ENCODE measurements at places on chromosomes 6 and 20.

GRCh38 chr6:47248446-47248845 is 61.3 kb downstream of the TNFRSF21 start:
- no peaks in the 10 kb centered on the region for H3K27me3 ChIP-seq
- H3K27ac ChIP-seq: peak overlapping the region; percentile 53
- no peak for DNase-seq
- no peak overlapping the region for H3K4me3 ChIP-seq
- H3K36me3 ChIP-seq: peaks cover 29% of the 10 kb centered on the region
- H3K4me1 ChIP-seq: peaks cover 37% of the 10 kb centered on the region

DNA sequence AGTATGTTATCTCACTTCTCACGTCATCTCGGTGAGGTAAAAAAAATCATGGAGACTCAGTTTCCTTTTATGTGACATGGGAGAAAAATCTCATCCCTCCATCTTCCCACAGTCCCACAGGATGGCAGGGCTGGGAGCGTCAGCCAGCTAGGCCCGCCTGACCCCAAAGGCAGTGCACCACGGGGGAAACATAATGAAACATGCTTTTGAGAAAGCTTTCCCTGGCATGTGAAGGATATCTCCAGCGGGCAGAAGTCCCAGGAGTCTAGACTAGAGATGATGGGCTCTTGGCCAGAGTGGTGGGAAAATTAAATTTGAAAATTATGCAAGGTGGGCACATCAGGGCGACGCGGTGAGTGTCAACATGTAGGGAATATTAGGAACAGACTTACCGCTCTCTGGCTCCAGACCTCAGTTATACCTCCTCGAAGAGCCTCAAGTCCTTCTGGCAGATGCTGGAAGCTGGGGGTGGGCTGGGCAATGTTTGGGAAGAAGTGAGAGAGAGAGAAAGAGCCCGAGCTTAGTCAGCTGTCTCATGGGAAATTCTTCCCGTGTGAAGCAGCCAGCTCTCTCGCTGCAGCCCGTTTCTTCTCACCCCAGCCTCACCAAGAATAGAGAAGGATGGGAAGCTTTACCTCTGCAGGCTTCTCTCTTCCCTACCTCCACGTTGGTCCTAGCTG is 52.3 kb downstream of the MOCS1 start:
- peaks cover 8% of the 10 kb centered on the region for H3K36me3 ChIP-seq
- H3K4me3 ChIP-seq: no peak overlapping the region
- no peak for DNase-seq
- H3K4me1 ChIP-seq: peaks cover 6% of the 10 kb centered on the region
- no peak overlapping the region for H3K27ac ChIP-seq

DNA sequence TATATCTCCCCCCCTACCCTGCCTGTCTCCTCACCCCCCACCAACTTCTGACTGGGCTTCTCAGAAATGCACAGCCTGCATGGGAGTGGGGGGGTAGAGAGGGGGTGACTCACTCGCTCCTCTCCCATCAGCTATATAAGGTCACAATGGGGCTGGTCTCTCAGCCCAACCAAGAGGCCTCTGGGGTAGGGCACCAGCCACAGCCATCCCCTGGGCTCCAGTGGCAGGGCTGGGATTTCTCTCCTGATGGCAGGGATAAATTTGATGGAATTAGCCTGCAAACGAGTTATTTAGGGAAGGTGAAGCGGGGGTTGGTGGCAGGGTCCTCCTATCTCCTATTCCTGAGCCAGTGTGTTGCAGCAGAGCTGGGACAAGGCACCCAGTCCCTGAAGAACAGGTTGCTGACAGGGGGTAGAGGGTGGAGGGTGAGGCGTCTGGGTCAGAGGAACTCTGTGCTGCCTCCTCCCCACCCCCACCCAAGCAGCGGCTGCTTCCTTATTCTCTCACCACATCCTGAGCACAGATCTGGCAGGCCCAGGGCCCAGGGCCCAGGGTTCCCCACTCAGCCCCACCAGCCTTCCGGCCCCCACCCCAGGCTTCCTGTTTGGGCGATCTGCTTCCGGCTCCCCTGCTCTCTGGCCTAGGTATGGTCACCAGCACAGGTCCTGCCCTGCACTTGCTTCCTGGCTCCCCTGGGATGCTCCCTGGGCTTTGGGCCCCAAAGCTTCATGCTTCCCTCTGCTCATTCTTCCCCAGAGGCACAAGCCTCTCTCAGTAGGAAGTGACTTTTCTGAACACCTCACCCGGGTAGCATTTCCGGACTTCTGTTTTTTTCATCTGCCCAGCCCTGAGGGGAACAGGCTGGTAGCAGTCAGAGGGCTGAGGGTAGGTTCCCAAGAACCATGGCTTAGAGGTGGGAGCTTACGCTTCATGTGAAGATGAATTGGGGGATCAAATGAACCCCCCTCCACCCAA is 4.0 kb downstream of the PPP1R18 start:
- peak overlapping the region; percentile 87 for H3K4me3 ChIP-seq
- peaks cover 49% of the 10 kb centered on the region for H3K4me1 ChIP-seq
- peak overlapping the region; percentile 92 for H3K27ac ChIP-seq

- no peaks in the 10 kb centered on the region for H3K36me3 ChIP-seq
- no peak overlapping the region for H3K4me3 ChIP-seq
- no peak overlapping the region for H3K27ac ChIP-seq
- H3K27me3 ChIP-seq: peaks cover 3% of the 10 kb centered on the region
- peaks cover 26% of the 10 kb centered on the region for H3K4me1 ChIP-seq
Observed at GRCh38 chr6:110545081-110545872, 68.9 kb upstream of the SLC22A16 start.

GRCh38 chr6:1611322-1611571 is 1.5 kb downstream of the FOXC1 start:
- peaks cover 24% of the 10 kb centered on the region for H3K4me1 ChIP-seq
- H3K36me3 ChIP-seq: peaks cover 11% of the 10 kb centered on the region
- no peak overlapping the region for H3K4me3 ChIP-seq
- no peak for DNase-seq
- H3K27me3 ChIP-seq: peaks cover 60% of the 10 kb centered on the region
- H3K27ac ChIP-seq: no peak overlapping the region

- H3K27ac ChIP-seq: no peak overlapping the region
- no peaks in the 10 kb centered on the region for H3K36me3 ChIP-seq
- peaks cover 6% of the 10 kb centered on the region for H3K27me3 ChIP-seq
- H3K4me1 ChIP-seq: peaks cover 16% of the 10 kb centered on the region
- no peak overlapping the region for H3K4me3 ChIP-seq
Observed at GRCh38 chr6:108737594-108738546, 110.4 kb upstream of the ARMC2 start.

- no peaks in the 10 kb centered on the region for H3K27me3 ChIP-seq
- no peak overlapping the region for H3K4me3 ChIP-seq
- DNase-seq: no peak
- peaks cover 4% of the 10 kb centered on the region for H3K36me3 ChIP-seq
- peaks cover 7% of the 10 kb centered on the region for H3K4me1 ChIP-seq
Observed at GRCh38 chr6:42332916-42333315, 115.3 kb upstream of the MRPS10 start.

DNA sequence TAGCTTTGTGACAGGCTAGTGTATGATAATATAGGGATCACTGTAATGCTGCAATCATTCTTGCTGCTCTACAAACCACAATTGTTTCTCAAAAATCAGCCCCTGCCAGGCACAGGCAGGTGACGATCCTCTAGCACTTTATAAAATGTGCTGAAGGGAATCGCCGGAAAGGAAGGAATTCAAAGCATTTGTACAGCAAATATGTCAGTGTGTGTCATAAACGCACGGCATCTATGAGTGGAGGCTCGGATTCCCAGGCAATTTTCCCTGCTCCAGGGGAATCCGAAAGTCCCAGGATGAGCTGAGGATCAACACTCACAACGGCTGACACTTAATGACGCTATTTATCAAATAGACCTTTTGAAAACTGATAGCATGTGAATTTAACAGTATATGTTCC is 1.4 kb downstream of the PHACTR1 start:
- peaks cover 50% of the 10 kb centered on the region for H3K27me3 ChIP-seq
- H3K36me3 ChIP-seq: no peaks in the 10 kb centered on the region
- H3K27ac ChIP-seq: no peak overlapping the region
- H3K4me1 ChIP-seq: peaks cover 33% of the 10 kb centered on the region
- DNase-seq: no peak
- H3K4me3 ChIP-seq: peak overlapping the region; percentile 44

- no peak overlapping the region for H3K4me3 ChIP-seq
- no peak for DNase-seq
- no peak overlapping the region for H3K27ac ChIP-seq
- H3K36me3 ChIP-seq: no peaks in the 10 kb centered on the region
Observed at GRCh38 chr6:44829836-44830235, 442.3 kb downstream of the CDC5L start.

DNA sequence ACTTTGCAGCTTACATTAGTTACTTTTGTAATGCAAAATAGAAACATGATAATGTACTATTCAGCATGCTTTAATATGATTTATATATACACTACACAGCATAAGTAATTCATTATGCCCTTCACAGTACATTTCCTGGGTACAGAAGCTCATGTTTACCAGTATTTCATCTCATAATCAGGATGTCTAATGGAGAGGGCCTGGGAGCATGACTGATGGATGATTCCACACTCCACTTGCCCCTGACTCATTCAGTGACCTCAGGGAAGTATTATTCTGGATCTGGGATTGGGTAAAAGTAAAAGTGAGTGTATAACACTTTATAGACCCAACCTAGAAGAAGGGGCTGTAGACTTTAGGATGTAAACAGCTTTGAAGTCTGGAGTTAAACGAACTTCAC is 31.4 kb upstream of the BACH2 start:
- no peak overlapping the region for H3K27ac ChIP-seq
- H3K36me3 ChIP-seq: no peaks in the 10 kb centered on the region
- DNase-seq: no peak
- peaks cover 17% of the 10 kb centered on the region for H3K4me1 ChIP-seq

DNA sequence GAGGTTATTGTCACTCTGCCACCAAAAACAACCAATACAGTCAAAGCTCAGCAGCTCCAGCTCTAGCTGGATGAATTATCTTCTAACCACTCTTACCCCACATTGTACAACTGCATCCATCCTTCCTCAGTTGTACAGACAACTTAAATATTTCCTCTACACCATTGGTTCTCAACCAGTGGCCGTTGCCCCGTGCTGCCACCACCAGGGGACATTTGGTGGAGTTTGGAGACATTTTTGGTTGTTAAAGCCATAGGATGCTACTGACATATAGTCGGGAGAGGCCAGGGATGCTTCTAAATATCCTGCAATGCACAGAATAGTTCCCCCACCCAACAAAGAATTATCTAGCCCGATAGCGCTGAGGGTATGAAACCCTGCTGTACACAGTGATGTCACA is 59.3 kb downstream of the SHLD1 start:
- H3K36me3 ChIP-seq: no peaks in the 10 kb centered on the region
- DNase-seq: no peak
- no peaks in the 10 kb centered on the region for H3K27me3 ChIP-seq
- H3K4me1 ChIP-seq: peaks cover 7% of the 10 kb centered on the region
- H3K27ac ChIP-seq: no peak overlapping the region

- no peak overlapping the region for H3K4me3 ChIP-seq
- peaks cover 3% of the 10 kb centered on the region for H3K36me3 ChIP-seq
- no peak for DNase-seq
- H3K27me3 ChIP-seq: peaks cover 22% of the 10 kb centered on the region
Observed at GRCh38 chr6:109939654-109940053, 38.5 kb upstream of the GPR6 start.

DNA sequence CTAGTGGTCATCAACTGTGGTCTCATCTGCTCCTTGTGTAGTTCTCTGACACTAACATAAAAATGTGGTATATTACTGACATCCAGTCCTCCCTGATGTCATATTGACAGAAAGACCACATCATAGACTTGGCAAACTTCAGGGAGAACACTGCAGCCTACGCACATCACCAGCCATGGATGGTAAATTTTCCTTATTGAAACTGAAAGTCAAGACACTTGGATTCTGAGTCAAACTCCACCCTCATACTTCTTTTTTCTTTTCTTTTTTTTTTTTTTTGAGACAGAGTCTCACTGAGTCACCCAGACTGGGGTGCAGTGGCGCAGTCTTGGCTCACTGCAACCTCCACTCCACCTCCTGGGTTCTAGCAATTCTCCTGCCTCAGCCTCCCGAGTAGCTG is 25.4 kb downstream of the NDRG3 start:
- H3K27me3 ChIP-seq: no peaks in the 10 kb centered on the region
- peaks cover 12% of the 10 kb centered on the region for H3K36me3 ChIP-seq
- no peak overlapping the region for H3K27ac ChIP-seq
- DNase-seq: no peak
- H3K4me1 ChIP-seq: no peaks in the 10 kb centered on the region

GRCh38 chr6:73558624-73559398 is 38.0 kb upstream of the EEF1A1 start:
- H3K27ac ChIP-seq: no peak overlapping the region
- H3K27me3 ChIP-seq: no peaks in the 10 kb centered on the region
- H3K36me3 ChIP-seq: no peaks in the 10 kb centered on the region
- no peak overlapping the region for H3K4me3 ChIP-seq
- H3K4me1 ChIP-seq: peaks cover 15% of the 10 kb centered on the region

GRCh38 chr6:28208111-28208659 is 16.9 kb upstream of the ZSCAN9 start:
- DNase-seq: no peak
- peaks cover 94% of the 10 kb centered on the region for H3K27me3 ChIP-seq
- H3K27ac ChIP-seq: peak overlapping the region; percentile 70
- H3K36me3 ChIP-seq: no peaks in the 10 kb centered on the region

DNA sequence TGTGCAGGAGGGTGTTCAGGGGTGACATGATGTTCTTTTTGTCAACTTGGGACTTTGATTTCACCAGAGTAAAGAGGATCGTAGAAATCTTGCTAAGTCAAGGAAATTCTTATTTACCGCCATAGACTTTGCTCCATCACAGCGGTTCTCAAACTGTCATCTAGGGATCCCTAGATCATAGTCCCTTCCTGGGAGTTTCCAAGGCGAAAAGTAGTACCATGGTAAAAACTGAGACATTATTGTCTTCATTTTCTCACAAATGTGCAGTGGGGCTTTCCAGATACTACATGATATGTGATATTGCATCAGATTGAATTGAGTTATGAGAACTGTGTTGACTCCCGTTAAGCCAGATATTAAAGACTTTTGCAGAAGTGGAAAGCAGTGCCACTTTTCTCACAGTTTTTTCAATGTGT is 79.7 kb downstream of the JARID2 start:
- peaks cover 4% of the 10 kb centered on the region for H3K36me3 ChIP-seq
- no peak for DNase-seq
- H3K27ac ChIP-seq: no peak overlapping the region
- no peak overlapping the region for H3K4me3 ChIP-seq

GRCh38 chr20:44039147-44039546 is 124.5 kb downstream of the TOX2 start:
- peaks cover 55% of the 10 kb centered on the region for H3K27me3 ChIP-seq
- H3K36me3 ChIP-seq: no peaks in the 10 kb centered on the region
- no peak for DNase-seq
- H3K4me3 ChIP-seq: no peak overlapping the region
- peaks cover 5% of the 10 kb centered on the region for H3K4me1 ChIP-seq
- no peak overlapping the region for H3K27ac ChIP-seq

- H3K27ac ChIP-seq: no peak overlapping the region
- peaks cover 17% of the 10 kb centered on the region for H3K36me3 ChIP-seq
- no peak for DNase-seq
- no peaks in the 10 kb centered on the region for H3K27me3 ChIP-seq
- H3K4me1 ChIP-seq: peaks cover 7% of the 10 kb centered on the region
- no peak overlapping the region for H3K4me3 ChIP-seq
Observed at GRCh38 chr6:43336382-43336781, 27.8 kb upstream of the CRIP3 start.

- no peaks in the 10 kb centered on the region for H3K4me1 ChIP-seq
- H3K27me3 ChIP-seq: no peaks in the 10 kb centered on the region
- DNase-seq: no peak
- no peak overlapping the region for H3K4me3 ChIP-seq
- H3K27ac ChIP-seq: no peak overlapping the region
Observed at GRCh38 chr20:3380228-3381070, 27.0 kb downstream of the DNAAF9 start.

GRCh38 chr6:77825204-77825603 is 172.4 kb downstream of the MEI4 start:
- no peaks in the 10 kb centered on the region for H3K27me3 ChIP-seq
- no peak for DNase-seq
- H3K4me3 ChIP-seq: no peak overlapping the region
- no peak overlapping the region for H3K27ac ChIP-seq
